SK-N-DZ (cell line): ENCODE measurements at places on chromosomes 4 and X.

DNA sequence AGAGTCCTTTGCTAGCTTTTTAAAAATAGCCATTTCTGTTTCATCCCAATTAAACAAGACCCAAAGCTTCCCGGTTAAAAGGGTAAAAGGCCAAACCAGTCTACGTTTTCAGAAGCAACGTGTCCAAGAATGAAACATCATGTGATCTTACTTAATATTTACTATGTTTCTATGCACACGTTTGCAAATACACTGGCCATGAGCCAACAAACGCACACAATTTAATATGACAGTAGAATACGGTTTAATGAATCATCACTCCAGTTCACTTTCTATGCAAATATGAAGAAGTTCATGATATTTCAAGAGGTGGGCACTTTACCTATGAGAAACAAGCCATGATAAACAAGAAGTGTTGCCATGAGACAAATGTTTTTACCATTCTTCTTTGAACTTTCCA lies 4.3 kb downstream of the NR0B1 start:
- DNase-seq, result no peak

GRCh38 chr4:95129821-95130311 lies 372.1 kb downstream of the BMPR1B start:
- DNase-seq, result no peak

- DNase-seq, result no peak
Measured at GRCh38 chr4:16196482-16197393, 29.5 kb downstream of the TAPT1 start.

- DNase-seq, result no peak
Measured at GRCh38 chr4:90415116-90415515, 287.9 kb downstream of the CCSER1 start.

- DNase-seq, result no peak
Measured at GRCh38 chr4:41146716-41147506, 67.4 kb downstream of the APBB2 start.

GRCh38 chrX:35696760-35697234 lies 101.3 kb upstream of the MAGEB16 start:
- no peak for DNase-seq

- DNase-seq, result no peak
Measured at GRCh38 chr4:182560358-182560757, 317.2 kb downstream of the TENM3 start.

GRCh38 chr4:92992758-92993157 lies 689.0 kb downstream of the GRID2 start:
- peak; percentile 6 for DNase-seq

DNA sequence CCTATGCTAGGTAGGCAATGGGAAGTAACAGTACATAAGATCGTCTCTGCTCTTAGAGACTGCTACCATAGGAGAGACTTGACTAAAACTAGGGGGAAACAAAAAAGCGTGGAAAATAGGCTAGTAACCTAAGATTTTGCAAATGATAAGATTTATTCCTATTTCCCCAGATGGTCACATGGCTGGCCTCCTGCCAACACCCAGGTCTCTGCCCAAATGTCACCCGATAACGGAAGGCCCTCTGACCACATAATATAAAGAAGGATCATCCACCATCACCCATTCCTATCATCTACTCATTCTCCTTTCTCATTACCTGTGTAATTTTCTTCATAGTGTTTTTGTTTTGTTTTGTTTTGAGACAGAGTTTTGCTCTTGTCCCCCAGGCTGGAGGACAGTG lies 4.7 kb downstream of the LAMP2 start:
- no peak for DNase-seq

GRCh38 chr4:24405341-24405740 lies 179.0 kb downstream of the DHX15 start:
- no peak for DNase-seq

GRCh38 chrX:29257521-29257920 lies 670.3 kb downstream of the IL1RAPL1 start:
- no peak for DNase-seq

DNA sequence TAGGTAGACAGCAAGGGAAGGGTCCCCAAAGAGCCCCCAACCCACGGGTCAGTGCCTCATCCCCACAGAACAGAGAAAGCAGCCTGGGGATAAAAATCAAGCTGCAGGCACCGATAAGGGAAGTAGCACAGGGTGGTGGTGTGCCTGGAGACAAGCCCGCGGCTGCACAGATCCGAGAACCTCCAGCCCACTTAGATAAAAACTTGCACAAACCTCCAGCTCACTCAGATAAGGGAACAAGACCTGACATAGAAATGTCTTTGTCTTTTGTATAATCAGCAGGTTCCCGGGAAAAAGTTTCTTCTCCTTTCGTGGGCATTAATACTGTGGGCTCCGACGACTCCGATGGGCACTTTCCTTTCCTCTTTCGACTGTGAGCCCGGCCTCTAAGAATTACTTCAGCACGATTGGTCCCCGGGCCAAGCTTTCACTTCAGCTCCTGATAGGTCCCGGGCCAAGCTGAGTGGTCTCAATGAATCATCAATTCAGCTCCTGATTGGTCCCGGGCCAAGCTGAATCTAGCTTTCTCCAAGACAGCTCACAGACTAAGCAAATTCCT lies 32.4 kb downstream of the PRDX4 start:
- no peak for DNase-seq

- DNase-seq, result no peak
Measured at GRCh38 chrX:50643525-50644137, 170.4 kb downstream of the SHROOM4 start.

- DNase-seq, result no peak
Measured at GRCh38 chrX:143081231-143081630, 55.5 kb downstream of the SPANXN4 start.

- DNase-seq, result no peak
Measured at GRCh38 chr4:123469245-123469644, 72.7 kb downstream of the SPRY1 start.

GRCh38 chrX:71365356-71365874 lies 742 bp upstream of the TAF1 start:
- DNase-seq, result no peak

DNA sequence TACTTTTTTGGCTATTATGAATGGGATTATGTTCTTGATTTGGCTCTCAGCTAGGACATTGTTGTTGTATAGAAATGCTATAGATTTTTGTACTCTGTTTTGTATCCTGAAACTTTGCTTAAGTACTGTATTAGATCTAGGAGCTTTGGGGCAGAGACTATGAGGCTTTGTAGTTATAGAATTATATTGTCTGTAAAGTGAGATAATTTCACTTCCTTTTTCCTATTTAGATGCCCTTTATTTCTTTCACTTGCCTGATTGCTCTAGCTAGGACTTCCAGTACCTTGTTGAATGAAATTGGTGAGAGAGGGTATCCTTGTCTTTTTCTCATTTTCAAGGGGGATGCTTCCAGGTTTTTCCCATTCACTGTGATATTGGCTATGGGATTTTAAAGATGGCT lies 28.1 kb downstream of the ADAM29 start:
- no peak for DNase-seq

DNA sequence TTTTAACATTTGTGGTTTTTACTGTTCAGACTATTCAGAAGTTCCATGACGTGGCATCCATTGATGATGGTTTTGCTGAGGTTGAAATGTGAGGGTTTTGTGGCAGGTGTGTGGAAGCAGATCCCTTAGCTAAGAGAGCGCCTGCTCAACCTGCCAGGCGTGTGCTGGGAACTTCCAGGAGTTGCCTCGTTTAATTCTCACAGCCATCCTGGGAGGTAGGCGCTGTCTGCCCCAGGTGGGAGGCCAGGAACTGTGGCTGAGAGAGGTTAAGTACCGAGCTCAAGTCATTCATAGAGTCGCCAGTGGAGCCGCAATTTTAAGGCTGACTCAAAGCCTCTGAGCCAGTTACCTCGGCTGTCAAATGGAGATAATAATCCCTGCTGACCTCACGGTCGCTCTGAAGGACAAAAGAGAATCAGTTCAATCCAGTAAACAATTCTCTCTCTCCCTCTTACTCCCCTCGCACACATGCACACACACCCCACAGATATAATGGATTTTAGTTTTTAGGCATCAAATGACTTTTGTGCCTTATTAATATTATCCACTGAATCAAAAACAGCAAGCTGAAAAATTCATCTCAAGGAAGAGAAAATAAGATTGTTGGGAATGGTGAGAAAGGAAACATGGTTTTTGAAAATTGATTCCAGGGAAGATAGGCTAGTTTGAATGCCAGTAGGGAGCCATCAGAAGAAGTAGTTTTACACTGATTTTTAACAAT lies 171.3 kb downstream of the PTTG2 start:
- no peak for DNase-seq

DNA sequence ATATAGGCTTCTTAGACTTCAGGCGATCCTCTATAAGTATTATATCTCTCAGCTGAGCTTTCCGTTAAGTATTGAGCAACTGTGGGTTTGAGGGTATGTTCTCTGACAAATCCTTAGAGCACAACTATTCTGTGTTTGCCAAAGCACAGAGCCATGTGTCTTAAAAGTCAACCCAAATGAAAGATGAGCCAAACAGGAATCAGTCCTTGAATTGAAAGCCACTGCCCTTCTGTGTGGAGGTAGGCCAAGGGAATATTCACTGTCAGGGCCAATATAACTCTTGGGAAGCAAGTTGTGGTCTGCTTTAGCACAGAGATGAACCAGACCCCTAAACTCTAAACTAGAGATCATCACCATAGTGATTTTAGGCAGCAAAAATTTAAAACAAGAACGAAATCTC lies 164.0 kb downstream of the STAG2 start:
- no peak for DNase-seq

DNA sequence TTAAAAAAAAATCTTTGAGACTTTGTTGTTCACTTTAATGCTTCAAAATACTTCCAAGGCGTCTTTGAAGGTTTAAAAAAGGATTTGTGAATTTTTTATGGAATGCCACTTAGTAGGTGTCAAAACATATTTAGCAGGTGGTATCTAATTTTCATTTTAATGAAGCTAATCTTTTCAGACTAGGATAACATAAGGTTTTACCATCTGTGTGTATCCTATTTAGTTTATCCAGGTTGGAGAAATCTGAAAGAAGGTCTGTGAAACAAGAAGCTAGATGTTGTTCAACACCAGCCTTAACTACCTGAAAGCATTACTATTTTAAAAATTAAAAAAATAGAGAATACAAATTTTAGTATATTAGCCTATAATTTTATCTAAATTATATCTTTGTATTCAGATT lies 193.4 kb downstream of the GRID2 start:
- no peak for DNase-seq

DNA sequence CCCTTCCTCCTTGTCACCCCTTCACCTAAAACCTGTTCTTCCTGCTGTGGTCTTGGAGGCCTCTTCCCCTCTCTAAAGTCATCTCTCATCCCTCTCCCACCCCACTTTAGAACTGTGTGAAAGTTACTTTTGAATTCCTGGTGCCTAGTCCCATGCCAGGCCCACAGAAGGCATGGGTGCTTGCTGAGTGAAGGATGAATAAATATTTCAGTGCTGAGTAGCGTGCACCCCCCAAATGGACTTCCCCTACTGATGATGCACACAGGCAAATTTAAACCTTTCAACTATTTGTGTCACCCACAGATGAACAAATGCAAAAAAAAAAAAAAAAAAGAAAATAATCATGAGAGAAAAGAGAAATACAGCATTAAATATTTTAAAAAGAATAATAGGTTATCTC lies 19.8 kb downstream of the PSMD10 start:
- DNase-seq, result no peak

DNA sequence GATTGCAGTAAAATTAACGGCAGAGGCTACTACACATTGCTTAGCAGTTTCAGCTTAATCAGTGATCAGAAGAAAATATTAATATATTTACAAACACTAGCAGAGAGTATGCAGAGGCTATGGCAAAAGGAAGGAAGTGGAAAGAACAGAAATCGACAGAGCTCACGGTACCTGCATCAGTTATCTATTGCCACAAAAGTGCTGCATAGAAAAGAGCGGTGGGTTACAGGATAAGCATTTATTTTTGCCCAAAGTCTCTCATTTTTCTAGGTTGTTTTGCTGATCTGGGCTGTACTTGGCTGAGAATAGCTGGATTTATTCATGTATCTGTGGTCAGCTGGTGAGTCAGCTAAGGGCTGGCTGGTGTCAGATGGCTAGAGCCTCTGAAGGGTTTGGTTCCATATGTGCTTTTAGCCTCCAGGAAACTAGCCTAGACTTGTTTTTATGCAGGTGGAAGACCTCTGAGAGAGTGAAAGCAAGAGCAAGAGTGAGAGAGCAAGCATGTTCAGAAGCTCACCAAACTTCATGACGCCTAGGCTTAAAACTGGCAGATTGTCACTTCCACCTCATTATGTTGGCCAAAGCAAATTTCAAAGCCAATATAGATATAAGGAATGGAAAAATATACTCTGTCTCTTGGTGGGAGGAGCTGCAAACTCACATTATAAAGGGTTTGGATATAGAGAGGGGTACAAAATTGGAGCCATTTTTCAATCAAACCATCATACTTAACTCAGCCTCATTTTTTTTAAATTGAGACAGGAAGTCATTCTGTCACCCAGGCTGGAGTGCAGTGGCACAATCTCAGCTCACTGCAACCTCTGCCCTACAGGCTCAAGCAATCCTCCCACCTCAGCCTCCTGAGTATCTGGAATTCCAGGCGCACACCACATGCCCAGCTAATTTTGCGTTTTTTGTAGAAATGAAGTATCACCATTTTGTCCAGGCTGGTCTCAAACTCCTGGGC lies 153.2 kb upstream of the RPL34 start:
- DNase-seq, result no peak

DNA sequence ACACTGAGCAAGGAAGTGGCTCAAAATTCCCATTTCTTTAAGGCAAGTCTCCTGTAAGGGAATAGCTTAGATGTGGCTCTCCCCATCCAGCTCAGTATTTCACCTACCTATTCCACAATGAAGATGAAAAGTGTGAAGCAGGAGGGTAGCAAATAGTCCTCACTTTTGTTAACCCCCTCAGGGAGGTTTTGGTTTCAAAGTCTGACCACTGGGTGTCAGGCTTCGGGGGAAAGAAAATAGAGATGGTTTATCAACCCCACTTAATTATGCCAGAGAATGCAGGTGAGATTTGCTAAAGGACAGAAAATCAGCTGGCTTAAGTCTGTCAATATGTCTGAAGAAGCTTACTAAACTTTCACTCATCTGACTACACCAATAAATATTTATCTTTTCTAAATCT lies 69.5 kb downstream of the DHX15 start:
- no peak for DNase-seq

DNA sequence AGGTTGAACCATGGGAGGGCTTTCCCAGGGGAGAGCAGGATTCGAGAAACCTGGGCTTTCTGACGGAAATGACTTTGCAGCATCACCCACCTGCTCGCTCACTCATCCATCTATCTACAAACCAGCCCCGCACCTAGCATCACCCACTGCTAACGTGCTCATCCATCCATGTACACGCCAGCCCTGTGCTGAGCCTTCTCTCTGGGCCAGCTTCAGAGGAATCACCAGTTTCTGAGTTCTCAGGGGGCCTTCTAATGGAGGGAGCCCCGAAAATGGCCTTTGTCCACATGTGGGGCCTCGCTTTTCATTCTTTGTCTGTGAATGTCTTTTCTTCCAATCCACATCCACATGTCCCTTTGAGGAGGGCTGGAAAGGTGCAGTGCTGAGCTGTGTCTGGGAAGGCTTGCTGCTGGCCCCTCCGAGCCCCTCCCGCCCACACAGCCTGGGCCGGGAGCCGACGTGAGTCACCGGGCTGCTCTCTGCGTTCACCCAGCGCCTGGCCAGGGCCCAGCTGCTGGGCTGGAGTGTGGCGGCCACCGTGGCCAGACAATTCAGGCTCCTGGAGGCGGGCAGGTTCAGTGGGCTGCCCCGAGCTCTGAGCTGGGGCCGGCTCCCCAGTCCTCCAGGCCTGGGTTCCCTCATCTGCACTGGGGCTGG lies 14.7 kb downstream of the SORCS2 start:
- DNase-seq, result no peak
